ENCODE measurements at places on chromosomes 6 and 20.
A peak's percentile ranks its signal among the peaks of the same experiment; 100 is the strongest.

- DNase-seq: no peak
Measured at GRCh38 chr6:160131636-160132296, 10.2 kb downstream of the SLC22A1 start.

DNA sequence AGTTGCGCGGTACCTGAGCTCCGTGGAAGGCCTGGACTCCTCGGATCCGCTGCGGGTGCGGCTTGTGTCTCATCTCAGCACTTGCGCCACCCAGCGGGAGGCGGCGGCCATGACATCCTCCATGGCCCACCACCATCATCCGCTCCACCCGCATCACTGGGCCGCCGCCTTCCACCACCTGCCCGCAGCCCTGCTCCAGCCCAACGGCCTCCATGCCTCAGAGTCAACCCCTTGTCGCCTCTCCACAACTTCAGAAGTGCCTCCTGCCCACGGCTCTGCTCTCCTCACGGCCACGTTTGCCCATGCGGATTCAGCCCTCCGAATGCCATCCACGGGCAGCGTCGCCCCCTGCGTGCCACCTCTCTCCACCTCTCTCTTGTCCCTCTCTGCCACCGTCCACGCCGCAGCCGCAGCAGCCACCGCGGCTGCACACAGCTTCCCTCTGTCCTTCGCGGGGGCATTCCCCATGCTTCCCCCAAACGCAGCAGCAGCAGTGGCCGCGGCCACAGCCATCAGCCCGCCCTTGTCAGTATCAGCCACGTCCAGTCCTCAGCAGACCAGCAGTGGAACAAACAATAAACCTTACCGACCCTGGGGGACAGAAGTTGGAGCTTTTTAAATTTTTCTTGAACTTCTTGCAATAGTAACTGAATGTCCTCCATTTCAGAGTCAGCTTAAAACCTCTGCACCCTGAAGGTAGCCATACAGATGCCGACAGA lies 9.9 kb downstream of the HEY2 start:
- peak; percentile 1 for DNase-seq

- DNase-seq: no peak
Measured at GRCh38 chr6:34063651-34064050, 82.2 kb downstream of the GRM4 start.

DNA sequence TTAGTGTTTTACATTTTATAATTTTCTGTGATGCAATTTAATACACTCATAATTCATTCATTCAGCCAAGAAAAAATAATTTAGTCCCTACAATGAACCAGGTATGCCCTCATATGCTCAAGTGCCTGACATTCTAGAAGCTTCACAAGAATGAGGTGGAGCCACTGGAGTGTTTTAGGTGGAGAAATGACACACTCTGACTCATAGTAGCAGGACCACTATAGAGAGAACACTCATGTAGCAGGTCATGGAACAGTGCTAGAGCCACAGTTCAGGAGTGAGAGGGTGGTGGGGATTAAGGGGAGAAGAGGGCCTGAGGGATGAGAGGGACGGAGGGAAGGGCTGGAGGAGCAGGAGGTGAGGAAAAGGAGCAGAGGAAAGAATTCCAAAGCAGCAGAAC lies 1.4 kb upstream of the HLA-G start:
- DNase-seq: no peak

DNA sequence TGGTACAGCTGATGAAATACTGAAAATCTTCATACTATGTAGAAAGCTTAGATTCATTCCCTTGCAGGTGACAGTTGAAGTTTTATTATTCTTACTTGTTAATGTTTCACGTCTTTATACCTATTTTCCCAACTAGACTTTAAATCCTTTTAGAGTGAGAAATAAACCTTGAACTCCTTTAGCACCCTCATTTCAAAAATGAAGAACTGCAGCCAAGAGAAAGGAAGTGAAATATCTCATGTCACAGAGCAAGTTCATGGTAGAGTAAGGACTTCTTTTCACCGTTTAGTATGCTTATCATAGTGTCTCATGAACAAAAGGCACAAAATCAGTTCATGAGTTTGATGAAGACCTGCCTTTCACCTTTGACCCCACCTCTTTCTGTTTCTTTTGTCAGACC lies 38.5 kb downstream of the ORC3 start:
- DNase-seq: no peak

- no peak for DNase-seq
Measured at GRCh38 chr20:10609770-10610169, 64.0 kb downstream of the JAG1 start.

- no peak for DNase-seq
Measured at GRCh38 chr20:40604416-40604815, 84.6 kb downstream of the MAFB start.

GRCh38 chr6:157430834-157431233 lies 49.8 kb downstream of the ZDHHC14 start:
- DNase-seq: no peak

DNA sequence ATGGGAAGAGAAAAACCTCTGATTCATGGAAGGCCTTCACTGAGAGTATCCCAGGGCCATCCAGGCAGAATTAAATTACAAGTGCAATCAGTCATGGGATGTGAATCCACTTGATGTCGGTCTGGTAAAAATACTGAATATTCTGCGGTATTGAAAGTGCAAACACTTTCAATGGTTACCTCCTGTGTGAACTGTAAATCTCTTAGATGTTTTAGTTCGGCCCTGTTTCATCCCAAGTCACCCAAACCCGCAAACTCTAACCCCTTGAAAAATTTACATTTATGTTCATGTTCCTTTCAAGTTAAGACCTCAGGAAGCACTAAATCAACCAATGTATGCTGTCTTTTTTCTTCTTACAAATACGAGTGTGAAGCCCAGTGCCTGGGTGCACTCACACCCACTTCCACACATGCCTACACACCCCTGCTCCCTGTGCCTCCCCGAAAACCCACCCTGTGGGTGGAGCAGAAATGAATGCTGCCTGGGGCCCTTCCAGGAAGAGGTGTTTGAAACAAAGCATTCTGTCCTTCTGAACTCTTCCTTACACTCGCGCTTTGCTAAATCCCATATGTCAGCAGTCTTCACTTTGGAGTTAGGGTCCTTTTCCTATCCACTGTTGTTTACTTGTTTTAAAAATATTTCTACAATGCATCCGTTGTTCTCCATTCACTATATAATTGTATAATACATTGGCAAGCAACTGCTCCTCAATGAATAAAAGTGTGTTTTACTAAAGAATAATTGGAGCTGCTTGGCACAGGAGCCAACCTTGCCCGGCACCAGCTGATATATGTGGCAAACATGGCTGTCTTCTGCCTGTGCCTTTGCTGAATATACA lies 62.7 kb downstream of the FYN start:
- peak; percentile 35 for DNase-seq

DNA sequence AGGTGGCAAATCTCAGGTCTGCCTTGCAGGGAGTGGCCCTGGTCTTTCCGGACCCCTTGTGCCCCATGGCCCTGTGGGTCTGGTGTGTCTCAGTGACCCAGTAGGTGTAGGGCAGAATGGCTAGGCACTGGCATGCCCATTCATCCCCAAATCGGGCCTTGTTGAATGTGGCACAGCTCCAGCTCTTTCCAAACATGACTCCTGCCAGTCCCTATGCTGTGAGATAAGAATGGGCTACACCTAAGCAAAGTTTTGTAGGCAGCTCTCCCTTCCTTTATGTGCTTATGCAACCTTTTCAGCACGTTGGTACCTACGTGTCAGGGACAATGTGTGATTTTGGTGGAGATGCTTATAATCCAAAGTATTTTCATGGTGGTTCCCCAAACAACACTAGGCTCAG lies 33.9 kb downstream of the FOXO3 start:
- no peak for DNase-seq

- no peak for DNase-seq
Measured at GRCh38 chr6:169861431-169862042, 110.1 kb downstream of the ERMARD start.

- DNase-seq: no peak
Measured at GRCh38 chr6:134925800-134926199, 24.1 kb downstream of the ALDH8A1 start.

- no peak for DNase-seq
Measured at GRCh38 chr20:23160536-23161243, 74.6 kb upstream of the CD93 start.

- no peak for DNase-seq
Measured at GRCh38 chr6:123526128-123526527, 110.6 kb downstream of the TRDN start.

GRCh38 chr6:108566406-108566805 lies 5.7 kb downstream of the FOXO3 start:
- DNase-seq: no peak

DNA sequence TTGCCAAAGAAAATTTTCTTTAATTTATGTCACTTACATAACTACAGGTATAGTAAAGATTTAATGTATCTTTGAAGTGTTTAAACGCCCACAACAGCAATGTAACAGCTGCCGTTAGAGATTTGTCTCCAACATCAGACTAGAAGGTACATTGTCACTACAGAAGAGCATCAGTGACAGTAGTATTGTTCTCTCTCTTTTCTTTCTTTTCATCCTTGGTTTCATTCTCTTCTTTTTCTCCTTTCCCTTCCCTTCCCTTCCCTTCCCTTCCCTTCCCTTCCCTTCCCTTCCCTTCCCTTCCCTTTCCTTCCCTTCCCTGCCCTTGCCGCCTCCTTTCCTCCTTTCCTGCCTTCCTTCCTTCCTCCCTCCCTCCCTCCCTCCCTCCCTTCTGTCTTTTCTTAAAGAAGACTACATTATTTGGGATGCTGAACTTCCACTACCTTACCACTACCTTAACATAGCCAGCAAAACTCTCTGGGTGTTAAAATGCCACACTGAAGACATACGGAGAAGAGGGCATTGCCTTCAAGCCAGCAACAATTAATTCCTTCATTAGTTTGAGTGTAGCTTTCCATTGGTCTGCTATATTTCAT lies 663.9 kb downstream of the DOK5 start:
- DNase-seq: no peak

DNA sequence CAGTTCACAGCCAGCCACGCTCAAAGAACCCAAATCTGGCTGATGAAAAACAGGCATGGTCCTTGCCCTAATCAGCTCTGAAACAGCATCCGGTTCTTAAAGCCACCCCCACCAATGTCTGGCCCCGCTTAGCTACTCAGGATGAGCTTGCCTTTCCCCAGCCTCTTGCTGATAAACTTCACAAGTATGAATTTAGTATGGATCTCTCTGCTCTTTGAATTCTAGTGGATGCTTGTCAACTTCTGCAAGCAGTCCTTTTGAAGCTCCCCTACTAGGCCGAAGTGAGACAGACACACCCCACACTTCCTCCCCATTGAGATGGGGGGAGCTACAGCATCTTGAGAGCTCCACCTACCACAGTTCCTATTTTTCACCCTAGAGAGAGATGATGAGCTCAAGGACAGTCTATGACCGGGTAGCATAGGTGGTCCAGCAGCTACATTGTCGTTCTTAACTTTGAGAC lies 36.7 kb downstream of the EBF4 start:
- peak; percentile 57 for DNase-seq

DNA sequence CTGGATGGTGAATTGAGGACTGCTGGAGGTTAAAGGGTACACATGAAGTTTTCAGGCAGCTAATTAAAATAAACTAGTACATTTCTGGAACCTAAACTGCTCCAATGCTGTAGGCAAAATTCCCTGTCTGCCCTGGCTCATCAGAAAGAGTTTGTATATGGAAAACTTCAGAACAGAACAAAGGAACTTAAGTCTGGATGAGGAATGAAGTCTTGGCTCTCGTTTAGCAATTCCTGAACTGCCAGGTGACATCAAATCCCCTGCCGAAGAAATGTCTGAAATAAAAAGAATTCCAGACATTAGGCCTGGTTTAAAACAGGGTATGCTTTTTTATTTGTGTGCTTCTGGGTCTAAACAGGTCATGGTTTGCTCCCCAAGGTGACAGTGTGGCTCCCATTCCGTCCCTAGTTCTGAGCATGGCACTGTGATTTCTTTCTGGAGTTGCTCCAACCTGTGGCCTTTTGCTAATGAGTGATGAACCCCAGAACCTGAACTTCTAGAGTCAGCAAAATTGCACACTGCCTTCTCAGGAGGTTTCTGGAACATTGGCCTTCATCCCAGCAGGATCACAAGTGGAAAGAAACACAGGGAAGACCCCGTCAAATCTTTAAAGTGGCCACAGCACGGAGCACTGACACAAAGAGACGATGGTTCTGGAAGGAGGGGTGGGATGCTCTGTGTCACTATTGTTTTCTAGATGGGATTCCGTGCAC lies 129.4 kb upstream of the NAA20 start:
- no peak for DNase-seq

- DNase-seq: no peak
Measured at GRCh38 chr6:136486357-136486756, 63.9 kb downstream of the MAP7 start.

GRCh38 chr20:19071446-19071725 lies 141.1 kb upstream of the SLC24A3 start:
- no peak for DNase-seq

GRCh38 chr6:29941016-29941415 lies 1.3 kb upstream of the HLA-A start:
- DNase-seq: no peak

DNA sequence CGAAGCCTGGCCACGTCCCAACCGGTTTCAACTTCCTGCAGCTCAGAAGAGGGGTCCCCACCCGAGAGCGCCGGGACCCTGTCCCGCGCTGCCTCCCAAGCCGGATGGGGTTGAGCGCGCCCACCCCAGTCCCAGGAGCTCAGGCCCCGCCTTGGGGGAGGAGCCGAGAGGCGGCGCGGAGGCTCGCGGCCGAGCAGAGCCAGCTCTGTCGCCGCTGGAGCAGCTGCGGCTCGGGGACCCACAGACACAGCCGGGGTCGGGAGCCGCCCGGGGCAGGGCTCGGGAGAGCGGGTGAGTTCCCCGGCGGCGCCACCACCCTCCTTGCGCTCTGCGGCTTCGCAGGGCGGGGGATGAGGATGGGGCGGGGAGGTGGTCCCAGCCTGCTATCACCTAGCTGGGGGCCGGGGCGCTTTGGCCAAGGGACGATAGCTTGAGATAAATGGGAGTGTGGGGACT lies at the start of gene PPP1R16B:
Gene PPP1R16B (plus strand): TSS at position 196 of the 456 bp plus-strand sequence. CDS start 30,229 bp downstream, outside the sequence.
- peak; percentile 82 for DNase-seq

- no peak for DNase-seq
Measured at GRCh38 chr20:19737025-19737424, 21.0 kb upstream of the RIN2 start.

DNA sequence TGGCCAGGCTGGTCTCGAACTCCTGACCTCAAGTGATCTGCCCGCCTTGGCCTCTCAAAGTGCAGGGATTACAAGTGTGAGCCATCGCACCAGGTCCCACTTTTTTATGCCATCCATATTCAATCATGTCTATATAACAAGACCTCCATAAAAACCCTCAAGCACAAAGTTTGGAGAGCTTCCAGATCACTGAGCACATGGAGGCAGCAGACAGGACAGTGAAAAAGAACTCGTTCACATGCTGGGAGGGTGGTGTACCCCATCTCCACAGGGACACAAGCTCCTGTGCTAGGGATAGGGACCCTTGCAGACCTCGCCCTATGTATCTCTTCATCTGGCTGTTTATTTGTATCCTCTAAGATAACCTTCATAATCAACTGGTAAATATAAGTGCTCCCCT lies 30.3 kb downstream of the KIF13A start:
- DNase-seq: no peak

- no peak for DNase-seq
Measured at GRCh38 chr6:133671376-133671775, 217.5 kb upstream of the TCF21 start.

- DNase-seq: no peak
Measured at GRCh38 chr20:62605236-62605943, 36.9 kb upstream of the SLCO4A1 start.

- DNase-seq: no peak
Measured at GRCh38 chr20:2509794-2510193, 1.1 kb upstream of the ZNF343 start.

- DNase-seq: no peak
Measured at GRCh38 chr6:163354761-163355425, 59.6 kb upstream of the QKI start.

Data from CD4-positive, alpha-beta T cell treated with Interleukin-6 for 4 hours (primary cell).